Renal cortical epithelial cell (primary cell): ENCODE measurements at places on chromosomes 3 and 15. TPM values are rescaled to one million over a fixed set of nuclear protein-coding genes. Genes with fewer than 3 reads are reported as not detected.
A peak's percentile ranks its signal among the peaks of the same experiment; 100 is the strongest.

DNA sequence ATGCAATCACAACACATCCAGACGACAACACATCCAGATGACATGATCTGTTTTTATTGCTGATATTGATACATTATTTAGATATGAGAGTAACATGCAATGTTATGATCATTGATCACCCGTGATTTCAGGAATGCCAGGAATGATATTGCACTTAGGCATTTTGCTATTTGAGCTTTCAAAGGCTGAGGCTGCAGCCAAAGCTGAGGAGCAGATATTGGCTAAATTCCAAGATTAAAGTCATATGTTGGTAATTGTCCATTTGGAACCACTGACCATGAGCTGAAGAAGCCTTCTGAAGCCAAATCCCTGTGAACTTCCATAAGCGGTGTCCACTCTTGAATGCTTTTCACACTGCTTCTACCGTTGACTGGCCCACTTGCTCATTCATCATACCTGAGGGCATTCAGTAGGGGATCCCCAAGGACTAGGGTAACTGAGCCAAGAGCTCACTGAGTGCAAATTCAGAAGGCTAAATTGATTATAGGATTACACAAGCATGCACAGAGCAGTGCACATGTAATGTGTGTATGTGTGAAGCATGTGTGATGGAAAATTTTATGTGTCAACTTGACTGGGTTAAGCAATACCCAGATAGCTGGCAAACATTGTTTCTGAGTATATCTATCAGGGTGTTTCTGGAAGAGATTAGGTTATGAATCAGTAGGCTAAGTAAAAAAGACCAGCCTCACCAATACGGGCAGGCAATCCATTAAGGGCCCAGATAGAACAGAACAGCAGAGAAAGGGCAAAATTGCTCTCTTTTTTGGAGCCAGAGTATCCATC lies 92.1 kb upstream of the PLAAT1 start:
- DNase-seq: no peak

DNA sequence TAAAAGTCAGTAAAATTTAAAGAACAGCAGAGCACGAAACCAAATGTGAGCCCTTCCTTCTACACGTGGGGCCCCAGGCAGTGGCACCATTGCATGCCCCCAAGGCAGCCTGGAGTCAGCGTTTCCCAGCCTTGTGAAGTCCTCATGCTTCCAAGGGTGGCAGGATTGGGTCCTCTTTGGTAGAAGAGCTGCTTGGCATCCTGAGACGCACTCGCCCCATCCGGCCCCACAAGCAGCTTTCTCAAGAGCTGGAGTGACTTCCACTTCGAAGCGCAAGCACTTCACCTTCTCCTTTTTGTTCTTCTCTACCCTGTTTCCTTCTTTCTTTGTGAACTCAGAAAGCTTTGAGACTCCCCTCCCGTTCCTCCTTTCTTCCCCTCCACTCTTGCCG lies 34.7 kb downstream of the ZNF710 start:
- no peak for DNase-seq

DNA sequence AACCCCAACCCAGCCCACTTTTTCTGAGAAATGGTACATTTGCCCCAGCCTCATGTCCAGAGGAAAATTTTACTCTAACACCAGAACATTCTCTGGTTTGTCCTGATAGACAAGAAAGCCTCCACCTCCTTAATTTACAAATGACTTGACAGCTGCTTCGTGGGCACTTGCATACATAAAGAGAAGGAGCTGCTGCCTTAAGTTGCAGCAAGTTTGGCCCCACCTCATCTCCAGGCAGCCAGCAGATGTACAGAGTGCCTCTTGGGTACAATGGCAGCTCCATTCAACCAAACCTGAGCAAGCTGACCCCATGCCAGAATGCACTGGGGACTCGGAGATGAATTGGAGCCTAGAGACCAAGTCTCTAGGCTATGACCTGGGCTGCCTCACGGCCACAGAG lies 6.2 kb upstream of the H1-8 start:
- DNase-seq: no peak

DNA sequence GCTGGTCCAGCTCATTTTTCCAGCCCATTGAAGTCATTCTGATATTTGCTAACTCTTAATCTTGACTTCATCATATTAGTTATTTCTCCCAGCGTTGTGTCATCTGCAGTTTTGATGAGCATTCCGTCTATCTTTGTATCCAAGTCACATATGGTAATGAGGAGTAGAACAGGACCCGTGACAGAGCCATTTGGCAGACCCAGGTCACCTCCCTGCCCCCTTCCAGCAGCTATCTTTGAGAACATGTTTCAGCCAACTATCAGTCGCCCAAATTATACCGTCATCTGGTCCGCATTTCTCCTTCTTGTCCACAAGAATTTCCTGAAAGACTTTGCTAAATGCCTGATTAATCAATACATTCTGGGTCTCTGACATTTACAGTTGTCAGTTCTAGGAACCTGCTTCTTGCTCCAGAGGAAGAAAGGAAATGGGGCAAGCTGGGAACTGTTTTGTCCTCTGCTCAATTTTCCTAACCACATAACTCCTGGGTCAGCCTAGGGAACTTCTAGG lies 347.1 kb upstream of the NR2E3 start:
- DNase-seq: no peak

DNA sequence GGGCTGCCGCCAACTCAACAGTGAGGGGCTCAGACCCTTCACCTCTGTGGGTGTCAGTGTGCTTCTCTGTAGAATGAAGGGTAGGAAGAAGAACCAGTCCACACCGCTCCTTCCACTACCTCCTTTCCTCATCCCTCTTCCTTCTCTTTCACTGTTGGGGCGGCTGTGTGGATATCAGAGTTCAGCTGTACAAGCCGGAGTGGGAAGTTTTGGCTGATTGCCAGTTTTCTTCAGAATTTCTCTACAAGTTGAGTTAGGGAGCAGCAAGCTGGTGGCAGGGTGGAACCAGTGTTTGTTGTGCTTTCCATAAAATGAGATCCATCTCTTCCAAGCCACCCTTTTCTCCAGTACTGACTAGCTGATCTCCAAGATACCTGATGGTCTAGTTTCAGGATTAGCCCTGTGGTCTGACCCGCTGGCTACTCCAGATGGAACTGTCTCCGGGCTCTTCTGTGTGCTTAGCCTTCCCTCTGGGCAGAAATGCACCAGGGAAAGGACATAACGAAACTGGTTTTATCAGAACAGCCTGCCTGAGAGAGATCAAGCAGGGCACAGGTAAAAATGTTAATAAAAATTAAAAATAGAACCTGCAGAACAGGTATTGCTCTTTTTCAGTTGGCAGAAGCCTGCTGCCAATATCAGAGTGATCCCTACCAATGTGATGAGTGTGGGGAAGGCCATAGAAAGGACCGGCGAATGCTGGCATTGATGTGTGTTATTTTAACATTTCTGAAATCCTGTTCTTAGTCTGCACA lies 169.9 kb upstream of the TSC22D2 start:
- DNase-seq: no peak

DNA sequence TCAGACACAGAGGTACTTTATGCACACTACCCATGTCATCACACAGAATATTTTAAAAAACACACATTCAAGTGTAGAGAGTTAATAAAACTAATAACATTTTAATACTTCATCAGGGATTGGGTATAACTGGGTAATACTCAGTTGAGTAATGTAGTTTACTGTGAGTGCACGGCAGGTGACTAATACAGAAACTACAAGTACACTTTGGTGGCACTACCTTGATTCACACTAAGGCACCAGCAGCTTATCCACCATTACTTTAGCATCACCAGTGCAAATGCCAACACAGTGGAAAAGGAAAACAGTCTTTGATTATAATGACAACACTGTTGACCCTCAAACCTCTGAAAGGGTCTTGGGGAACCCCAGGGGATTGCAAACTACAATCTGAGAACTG lies 33.6 kb downstream of the ZNF280D start:
- DNase-seq: no peak

DNA sequence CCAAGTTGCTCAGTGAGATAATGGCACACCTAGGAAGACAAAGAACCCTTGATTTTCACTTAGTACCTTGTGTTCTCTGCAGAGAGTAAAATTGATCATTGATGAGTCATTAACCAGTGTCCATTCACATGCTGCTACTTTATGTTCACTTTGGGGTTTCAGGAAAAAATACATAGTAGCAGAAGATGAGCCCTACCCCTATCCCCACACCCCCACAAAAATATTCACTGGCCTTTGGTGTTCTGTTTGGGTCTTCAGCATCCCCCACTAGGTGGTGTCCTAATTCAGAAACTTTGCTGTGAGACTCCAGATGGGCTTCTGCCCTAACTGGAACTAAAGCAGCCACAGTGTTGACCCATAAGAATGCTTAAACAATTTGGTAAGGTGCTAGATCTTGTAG lies 178.8 kb downstream of the KLHL25 start:
- peak; percentile 33 for DNase-seq

- peak; percentile 60 for DNase-seq
Measured at GRCh38 chr15:88648357-88649214, 9.8 kb downstream of the ISG20 start.

DNA sequence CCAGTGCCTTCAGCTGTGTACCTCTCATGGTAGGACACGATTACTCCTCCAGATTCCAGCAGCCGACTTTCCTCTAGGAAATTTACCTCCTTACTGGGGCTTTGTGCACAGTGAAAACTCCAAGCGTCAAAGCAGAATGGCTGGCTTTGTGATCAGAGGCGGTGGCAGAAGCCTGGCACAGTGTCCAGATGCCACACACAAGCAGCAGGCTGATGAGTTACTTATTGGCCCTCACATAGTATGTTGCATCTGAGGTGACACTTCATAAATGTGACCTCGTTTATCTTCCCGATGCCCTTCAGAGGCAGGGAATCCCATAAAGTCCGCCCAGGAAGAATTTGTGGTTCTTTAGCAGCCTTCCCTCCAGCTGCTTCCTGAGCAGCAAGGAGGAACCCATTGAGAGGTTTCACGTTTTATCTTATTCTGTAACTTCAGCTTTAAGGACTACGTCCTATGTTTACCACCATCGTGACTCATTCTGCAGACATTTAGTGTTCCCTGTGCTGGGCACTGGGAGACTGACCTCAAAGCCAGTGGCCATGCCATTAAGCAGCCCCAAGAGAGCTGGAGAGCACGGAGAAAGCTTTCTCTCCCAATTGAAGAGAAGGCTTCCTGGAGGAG lies 107.1 kb upstream of the C15orf61 start:
- peak; percentile 88 for DNase-seq

- DNase-seq: peak; percentile 42
Measured at GRCh38 chr3:4949659-4950058, 29.6 kb upstream of the BHLHE40 start.

- no peak for DNase-seq
Measured at GRCh38 chr15:72353266-72353665, 22.5 kb downstream of the HEXA start.

DNA sequence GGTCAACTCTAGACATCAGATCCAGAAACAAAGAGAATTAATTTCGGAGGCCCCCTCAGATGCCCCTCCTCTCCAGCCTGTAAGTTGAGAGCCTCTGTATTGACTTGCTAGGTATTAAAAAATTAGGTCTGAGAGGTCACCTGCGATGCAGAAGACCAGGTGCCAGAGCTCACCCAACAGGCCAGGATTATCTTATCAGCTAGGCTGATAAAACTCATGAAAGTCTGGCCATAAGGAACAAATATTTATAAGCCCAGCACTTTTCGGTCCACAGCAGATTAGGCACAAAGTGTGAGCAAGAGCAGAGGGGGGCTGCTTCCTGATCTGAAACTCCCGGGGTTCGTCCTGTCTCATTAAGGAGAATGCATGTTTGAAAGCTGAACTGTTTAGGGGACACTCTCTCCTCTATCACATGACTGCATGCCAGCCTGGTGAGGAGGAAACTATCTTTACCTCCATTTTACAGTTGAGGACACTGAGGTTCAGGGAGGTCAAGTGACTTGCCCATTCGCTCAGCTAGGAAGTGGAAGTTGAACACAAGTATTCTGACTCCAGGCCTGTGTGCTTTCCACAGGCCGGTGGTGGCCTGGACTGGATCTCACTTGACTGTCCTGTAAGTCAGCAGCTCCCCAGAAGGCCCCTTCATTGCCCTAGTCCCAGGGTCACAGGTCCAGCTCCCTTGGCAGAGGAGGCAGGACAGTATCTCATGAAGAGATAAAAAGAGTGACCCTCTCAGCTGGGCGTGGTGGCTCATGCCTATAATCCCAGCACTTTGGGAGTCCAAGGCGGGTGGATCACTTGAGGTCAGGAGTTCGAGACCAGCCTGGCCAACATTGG lies 39.6 kb upstream of the MAGEF1 start:
- no peak for DNase-seq

DNA sequence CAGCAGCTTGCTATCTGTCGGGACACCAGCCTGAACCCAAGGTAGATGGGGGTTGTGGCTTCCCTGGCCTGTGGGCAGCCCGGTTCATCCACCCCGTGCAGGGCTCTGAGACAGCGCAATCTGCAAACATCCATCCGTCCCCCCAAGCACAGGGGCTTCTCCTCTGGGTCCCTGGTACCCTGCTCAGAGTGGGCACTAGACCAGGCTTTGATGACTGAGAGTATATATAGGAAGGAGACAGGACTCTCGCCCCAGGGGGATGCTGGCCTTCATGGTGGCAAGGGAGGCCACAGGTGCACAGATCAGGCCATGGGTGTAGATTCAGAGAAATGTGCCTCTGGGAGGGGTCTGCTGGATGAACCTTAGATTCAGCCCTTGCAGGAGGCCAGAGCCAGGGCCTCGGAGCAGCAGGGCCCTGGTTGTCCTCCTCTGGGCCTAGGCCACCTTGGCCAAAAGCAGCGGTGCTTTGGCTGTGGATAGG lies 40.3 kb downstream of the CFAP100 start:
- DNase-seq: no peak

GRCh38 chr3:13415997-13416793 lies 3.9 kb downstream of the NUP210 start:
- no peak for DNase-seq

- no peak for DNase-seq
Measured at GRCh38 chr3:1728510-1728909, 370.2 kb upstream of the CNTN4 start.

GPR62 gene
- not detected in 2 replicates for total RNA-seq

LMOD3 gene
- not detected in 2 replicates for total RNA-seq

GOLGA8G gene
- 0.05 TPM in 1 of 2 replicates, not detected in the other for total RNA-seq

RAMAC gene
- 41.9 and 79.2 TPM in 2 replicates for total RNA-seq

CD80 gene
- not detected in 2 replicates for total RNA-seq

CPNE9 gene
- not detected in 2 replicates for total RNA-seq

CHRM5 gene
- total RNA-seq: 0.05 TPM in 1 of 2 replicates, not detected in the other

NEK10 gene
- total RNA-seq: 1.2 and 15.5 TPM in 2 replicates
